Neuronal stem cell (in vitro differentiated cells): ENCODE measurements at places on chromosomes 12 and 14.

GRCh38 chr12:111322336-111323250 lies 46.3 kb downstream of the PHETA1 start:
- no peaks in the 10 kb centered on the region for H3K27me3 ChIP-seq
- no peak overlapping the region for H3K4me3 ChIP-seq
- no peaks in the 10 kb centered on the region for H3K36me3 ChIP-seq
- no peak for DNase-seq
- H3K27ac ChIP-seq, result no peak overlapping the region

- no peak overlapping the region for H3K4me3 ChIP-seq
- H3K27ac ChIP-seq, result no peak overlapping the region
- H3K36me3 ChIP-seq, result no peaks in the 10 kb centered on the region
- no peak for DNase-seq
- no peaks in the 10 kb centered on the region for H3K27me3 ChIP-seq
Observed at GRCh38 chr12:130707571-130707891, 8.6 kb downstream of the RIMBP2 start.

- no peak for DNase-seq
- H3K27me3 ChIP-seq, result no peaks in the 10 kb centered on the region
- no peak overlapping the region for H3K27ac ChIP-seq
- H3K36me3 ChIP-seq, result no peaks in the 10 kb centered on the region
- no peaks in the 10 kb centered on the region for H3K4me1 ChIP-seq
- peak overlapping the region; percentile 65 for H3K4me3 ChIP-seq
Observed at GRCh38 chr12:52266514-52266913, 7.9 kb upstream of the KRT86 start.

GRCh38 chr12:9869307-9870161 lies at the start of gene CLEC2B:
Gene CLEC2B, minus strand, starts transcription at chr12:9869354.
- DNase-seq, result no peak
- H3K4me1 ChIP-seq, result peaks cover 3% of the 10 kb centered on the region
- peak within 1 kb of the TSS; percentile 14 for H3K4me3 ChIP-seq
- H3K27me3 ChIP-seq, result no peaks in the 10 kb centered on the region

- no peak overlapping the region for H3K4me3 ChIP-seq
- H3K27ac ChIP-seq, result no peak overlapping the region
- no peaks in the 10 kb centered on the region for H3K27me3 ChIP-seq
- no peaks in the 10 kb centered on the region for H3K36me3 ChIP-seq
- H3K4me1 ChIP-seq, result no peaks in the 10 kb centered on the region
Observed at GRCh38 chr14:60051721-60052221, 40.0 kb upstream of the PCNX4 start.

GRCh38 chr14:24078146-24078545 lies 6.8 kb downstream of the CPNE6 start:
- H3K27me3 ChIP-seq, result peaks cover 75% of the 10 kb centered on the region
- H3K4me3 ChIP-seq, result no peak overlapping the region
- H3K4me1 ChIP-seq, result peaks cover 22% of the 10 kb centered on the region

DNA sequence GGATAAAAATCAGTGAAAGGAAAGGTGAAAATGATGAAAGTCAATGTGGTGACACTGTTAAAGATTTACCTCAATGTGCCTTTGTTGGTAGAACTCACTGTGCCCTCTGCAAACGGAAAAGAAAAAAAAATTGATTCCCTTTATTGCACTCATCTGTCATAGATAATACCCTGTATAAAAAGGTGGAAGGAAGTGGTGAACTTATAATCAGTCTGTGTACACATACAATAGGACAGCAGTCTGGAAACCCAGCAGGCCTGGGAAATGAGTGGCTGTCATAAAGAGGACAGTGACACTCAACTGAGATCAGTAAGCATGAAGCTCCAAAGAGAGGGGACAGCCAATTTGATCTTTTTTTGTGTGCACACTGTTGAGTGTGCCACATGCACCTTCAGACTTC lies 364.7 kb downstream of the NOVA1 start:
- H3K4me1 ChIP-seq, result no peaks in the 10 kb centered on the region
- no peak overlapping the region for H3K27ac ChIP-seq
- no peak for DNase-seq
- no peaks in the 10 kb centered on the region for H3K27me3 ChIP-seq

DNA sequence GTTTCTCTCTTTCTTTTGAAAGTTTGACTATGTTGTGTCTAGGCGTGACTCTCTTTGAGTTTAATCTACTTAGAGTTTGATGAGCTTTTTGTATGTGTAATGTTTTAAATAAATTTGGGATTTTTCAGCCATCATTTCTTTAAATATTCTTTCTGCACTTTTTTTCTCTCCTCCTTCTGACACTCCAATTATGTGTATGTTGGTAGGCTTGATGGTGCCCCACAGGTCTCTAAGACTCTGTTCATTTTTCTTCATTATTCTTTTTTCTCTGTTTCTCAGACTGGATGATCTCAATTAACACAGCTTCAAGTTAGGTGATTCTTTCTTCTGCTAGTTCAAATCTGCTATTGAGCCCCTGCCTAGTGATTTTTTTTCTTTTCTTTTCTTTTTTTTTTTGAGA lies 14.5 kb upstream of the CCND2 start:
- no peak overlapping the region for H3K27ac ChIP-seq
- H3K36me3 ChIP-seq, result no peaks in the 10 kb centered on the region

DNA sequence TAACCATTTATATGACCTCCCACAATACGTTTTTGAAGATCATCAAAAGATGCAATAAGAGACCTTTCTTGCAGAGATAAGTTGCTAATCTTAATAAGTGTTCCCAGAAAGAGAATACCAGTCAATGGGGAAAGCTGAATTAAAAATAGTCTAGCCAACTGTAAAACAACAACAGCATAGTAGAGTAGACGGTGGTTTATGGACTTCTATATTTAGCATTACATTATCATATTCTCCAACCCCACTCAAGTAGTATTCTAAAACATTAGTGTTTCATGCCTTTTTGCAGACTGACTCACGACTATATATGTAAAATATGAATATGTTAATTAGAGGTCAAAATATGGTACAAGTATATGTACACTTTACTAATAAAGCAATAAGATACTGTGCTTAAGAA lies 218.9 kb downstream of the MED13L start:
- no peaks in the 10 kb centered on the region for H3K36me3 ChIP-seq
- no peaks in the 10 kb centered on the region for H3K27me3 ChIP-seq
- H3K4me3 ChIP-seq, result no peak overlapping the region
- H3K27ac ChIP-seq, result no peak overlapping the region
- no peak for DNase-seq

- no peak overlapping the region for H3K27ac ChIP-seq
- H3K27me3 ChIP-seq, result no peaks in the 10 kb centered on the region
- H3K4me1 ChIP-seq, result peaks cover 16% of the 10 kb centered on the region
- no peaks in the 10 kb centered on the region for H3K36me3 ChIP-seq
Observed at GRCh38 chr12:125512541-125513298, 447.5 kb downstream of the AACS start.
